Gastroesophageal sphincter (tissue), 4 donors: ENCODE measurements at places on chromosomes 5 and 9.

DNA sequence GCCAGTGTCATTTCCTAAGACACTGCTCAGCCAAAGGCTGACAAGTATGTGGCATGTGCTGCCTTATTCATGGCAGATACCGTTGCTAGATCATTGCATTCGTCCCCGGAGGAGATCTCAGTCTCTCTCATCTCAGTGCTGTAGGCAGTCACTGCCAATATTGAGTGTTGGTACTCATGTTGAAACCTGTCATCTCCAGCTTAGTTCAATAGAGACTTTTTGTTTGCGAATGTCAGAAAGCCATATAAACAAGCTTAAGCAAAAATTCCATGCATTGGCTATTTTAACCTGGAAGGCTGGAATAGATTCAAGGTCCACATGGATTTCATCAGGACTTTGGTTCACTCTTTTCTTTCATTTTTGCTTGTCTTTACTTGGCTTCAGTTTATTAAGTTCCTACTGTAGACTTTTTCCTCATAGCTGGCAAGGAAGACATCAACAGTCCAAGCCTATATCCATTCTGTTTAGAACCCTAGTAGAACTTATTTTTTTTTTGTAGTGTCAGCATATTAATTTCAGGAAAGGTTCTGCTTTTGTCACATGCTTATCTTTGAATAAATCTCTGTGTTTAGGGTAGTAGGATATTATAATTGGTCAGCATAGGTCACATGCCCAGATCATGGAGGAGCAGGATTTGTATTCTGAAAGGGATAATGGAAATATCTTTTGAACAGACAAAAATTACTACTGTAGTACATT, 66.8 kb downstream of the FCHO2 start:
- ATAC-seq = no peak

GRCh38 chr5:41748631-41749030, 121.6 kb downstream of the OXCT1 start:
- ATAC-seq = no peak

GRCh38 chr9:127450243-127450760, 904 bp downstream of the RPL12 start:
- no peak for ATAC-seq

DNA sequence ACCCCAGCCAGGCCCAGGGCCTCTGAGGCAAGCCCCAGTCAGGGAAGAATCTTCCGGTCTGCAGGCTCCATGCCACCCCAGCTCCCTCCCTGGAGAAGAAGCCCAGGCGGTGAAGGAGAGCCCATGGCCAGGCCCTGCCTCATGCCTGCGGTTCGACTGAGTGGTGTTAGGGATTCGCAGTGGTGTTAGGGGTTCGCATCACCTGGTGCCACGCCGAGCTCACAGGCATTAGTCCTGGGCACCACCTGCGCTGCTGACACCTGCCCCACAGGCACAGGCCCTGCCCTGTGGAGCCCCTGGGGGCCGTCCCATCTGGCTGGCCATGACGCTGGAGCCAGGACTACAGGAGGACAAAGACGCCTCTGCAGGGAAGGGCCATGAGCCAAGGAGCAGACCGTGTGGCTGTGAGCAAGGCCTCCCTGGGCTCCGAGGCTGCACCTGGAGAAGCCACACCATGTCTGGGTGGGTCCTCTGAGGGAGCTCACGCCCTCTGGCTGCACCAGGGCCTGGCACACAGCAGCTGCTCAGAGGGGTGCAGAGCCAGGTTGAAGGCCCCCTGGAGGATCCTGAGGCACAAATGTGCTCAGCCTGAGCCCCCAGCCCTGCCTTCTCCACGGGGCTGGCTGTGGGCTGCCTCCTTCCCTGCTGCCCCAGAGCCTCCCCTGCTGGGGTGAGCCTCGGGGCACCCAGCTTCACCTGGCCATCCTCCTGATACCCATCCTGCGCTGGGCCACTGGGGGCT, 27.6 kb upstream of the RNF130 start:
- no peak for ATAC-seq

- no peak for ATAC-seq
These were observed 12.6 kb upstream of the GNAQ start for GRCh38 chr9:78044189-78044588.

GRCh38 chr9:118578467-118578866, 790.8 kb downstream of the BRINP1 start:
- ATAC-seq = no peak

GRCh38 chr5:74167206-74167929, 473.2 kb downstream of the ENC1 start:
- ATAC-seq = peak; percentile 35

- ATAC-seq = no peak
These were observed 498.6 kb upstream of the TLE4 start for GRCh38 chr9:79073201-79073600.

DNA sequence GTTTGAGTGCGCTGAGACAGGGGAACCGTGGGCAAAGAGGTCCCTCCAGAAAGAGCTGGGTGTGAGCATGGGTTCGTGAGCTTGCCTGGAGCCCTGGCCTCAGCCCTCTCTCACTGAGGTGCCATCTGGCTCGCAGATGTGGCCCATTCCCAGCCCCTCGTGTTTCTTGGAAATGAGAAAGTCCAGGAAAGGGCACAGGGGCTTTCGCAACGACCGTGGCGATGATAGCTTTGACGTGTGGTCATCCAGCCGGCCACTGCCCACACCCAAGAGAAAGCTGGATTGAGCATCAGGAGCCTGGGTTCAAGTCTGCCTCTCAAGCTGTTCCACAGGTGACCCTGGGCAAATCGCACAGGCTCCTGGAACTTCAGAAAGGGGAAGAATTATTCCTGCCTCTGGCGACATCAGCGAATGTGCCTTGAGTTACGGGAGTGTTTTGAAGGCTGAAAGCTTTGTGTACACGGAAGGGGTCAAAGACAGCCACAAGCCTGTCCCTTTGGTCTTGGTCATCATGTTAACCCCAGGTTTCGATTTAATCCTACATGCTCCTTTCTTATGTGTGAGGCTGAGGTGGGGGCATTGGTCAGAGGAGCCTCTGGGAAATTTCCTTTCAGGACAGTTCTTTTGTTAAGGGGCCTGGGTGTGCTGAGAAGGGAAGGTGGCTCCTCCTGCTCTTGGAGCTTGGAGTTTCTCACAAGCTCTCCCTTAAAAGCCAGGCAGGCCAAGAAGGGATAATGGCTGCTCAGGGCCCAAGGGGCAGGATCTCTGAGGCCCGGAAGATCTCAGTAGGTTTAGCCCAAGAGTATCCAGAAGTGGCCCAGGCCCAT, 41.7 kb upstream of the IL17B start:
- peak; percentile 27 for ATAC-seq

- no peak for ATAC-seq
These were observed 157.3 kb downstream of the RXRA start for GRCh38 chr9:134483361-134484184.

GRCh38 chr9:80842389-80842788, 847.0 kb downstream of the TLE1 start:
- ATAC-seq = no peak

DNA sequence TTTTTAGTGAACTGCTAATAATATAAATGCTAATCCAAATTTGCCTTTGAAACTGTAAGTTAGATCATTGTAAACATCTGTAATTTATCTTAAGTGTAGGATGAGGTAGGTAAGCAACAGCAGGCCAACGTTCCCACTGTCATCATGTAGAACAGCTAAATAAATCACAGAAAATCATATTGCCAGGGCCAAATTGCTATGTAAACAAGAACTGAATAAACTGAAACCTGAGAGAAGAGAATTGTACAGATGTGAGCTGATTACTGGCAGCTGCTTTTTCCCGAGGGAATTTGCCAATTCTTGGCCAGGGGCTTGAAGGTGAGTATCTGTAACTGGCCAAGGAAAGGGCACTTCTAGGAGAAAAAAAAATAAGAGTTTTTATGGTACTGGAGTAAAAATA, 97.6 kb downstream of the CDH10 start:
- ATAC-seq = no peak

- no peak for ATAC-seq
These were observed 96.1 kb downstream of the OTULIN start for GRCh38 chr5:14760548-14761002.

- no peak for ATAC-seq
These were observed 110.2 kb downstream of the TRIM32 start for GRCh38 chr9:116797276-116797675.
